Stimulated activated CD4-positive, alpha-beta T cell treated with anti-CD3 and anti-CD28 coated beads, Interleukin-4, amount 100 ng/mL, for 48 hours (primary cell): ENCODE measurements at places on chromosomes 16 and 17.

GRCh38 chr17:39222866-39223834 is 2.6 kb downstream of the STAC2 start:
- no peak for DNase-seq

DNA sequence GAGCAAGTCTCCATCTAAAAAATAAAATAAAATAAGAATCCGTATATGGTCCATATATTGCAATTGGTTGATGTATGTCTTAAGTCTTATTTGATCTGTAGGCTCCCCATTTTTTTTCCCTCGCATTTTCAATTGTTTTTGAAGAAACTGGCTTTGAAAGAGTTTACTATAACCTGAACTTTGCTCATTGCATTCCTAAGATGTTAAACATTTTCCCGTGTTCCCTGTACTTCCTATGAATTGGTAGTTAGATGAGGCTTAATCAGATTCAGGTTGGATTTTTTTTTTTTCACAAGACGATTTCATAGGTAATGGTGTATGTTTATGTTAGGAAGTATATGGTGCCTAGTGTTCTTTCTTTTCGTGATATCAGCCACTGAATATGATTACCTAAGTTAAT is 3.3 kb downstream of the LRRC36 start:
- DNase-seq: no peak

GRCh38 chr16:27346819-27347218 is 33.0 kb downstream of the IL4R start:
- DNase-seq: no peak

- peak; percentile 76 for DNase-seq
Observed at GRCh38 chr17:7021993-7022778, 664 bp upstream of the BCL6B start.

DNA sequence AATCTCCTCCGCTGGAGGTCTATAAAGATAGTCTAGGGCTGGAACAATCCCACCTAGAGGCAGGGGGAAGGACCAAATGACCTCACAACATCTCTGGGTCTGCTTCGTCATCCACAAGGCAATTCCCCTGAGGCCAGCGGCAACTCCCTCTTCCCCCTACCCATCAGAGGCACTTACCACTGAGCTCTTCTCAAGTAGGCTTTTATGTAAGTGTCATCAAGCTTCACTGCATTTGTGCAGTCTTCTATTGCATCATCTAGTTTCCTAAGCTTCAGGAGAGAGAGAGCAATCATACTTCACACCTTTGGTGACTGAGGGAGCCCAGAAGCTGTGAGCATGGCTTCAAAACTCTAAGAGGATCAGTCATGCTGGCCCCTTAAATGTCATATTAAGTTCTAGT is 21.0 kb downstream of the CNP start:
- DNase-seq: no peak

GRCh38 chr16:26120729-26121128 is 429.0 kb downstream of the HS3ST4 start:
- no peak for DNase-seq

DNA sequence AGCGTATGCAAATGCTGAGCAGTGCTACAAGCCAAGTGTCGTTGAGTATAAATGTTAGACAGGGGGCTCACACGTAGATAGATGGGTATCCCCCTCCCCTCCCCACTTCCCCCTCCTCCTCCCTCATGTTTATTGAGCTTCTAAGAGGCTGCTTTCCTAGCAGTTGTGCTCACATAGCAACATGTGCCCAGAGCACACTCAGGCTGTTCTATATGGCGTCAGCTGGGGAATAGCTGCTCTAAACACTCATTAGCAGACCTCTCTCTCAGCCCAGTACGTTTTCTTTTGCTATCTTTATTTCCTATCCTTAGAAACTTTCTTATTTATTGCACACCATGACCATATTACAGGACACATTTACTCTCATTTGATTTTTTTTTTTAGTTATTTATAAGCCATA is 1.8 kb downstream of the KCNJ2 start:
- DNase-seq: no peak

GRCh38 chr16:79848719-79849118 is 248.2 kb upstream of the MAF start:
- DNase-seq: no peak

DNA sequence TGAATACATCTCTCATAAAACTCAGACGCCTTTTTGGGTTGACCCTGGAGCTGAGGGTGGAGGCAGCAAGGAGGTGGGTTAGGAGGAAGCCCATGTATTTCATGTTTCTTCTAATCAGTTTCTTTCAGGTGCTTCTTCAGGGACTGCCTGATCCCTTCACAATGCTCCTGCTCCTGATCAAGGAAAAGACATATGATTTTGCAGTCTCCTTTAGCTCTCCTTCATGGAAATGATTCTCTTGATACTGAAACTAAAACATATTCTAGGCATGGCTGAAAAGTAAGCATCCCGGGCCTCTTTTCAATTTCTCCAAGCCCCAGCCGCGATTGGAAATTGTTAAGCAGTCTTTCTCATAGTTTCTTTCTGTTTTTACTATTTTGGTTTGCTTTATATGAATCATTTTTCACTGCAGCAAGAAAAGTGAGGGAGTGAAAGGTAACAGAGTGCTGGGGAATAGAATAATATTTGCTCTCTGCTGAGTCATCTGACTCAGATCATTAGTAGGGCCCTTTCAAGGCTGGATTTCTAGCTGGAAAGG is 730.7 kb downstream of the CDH11 start:
- DNase-seq: no peak

DNA sequence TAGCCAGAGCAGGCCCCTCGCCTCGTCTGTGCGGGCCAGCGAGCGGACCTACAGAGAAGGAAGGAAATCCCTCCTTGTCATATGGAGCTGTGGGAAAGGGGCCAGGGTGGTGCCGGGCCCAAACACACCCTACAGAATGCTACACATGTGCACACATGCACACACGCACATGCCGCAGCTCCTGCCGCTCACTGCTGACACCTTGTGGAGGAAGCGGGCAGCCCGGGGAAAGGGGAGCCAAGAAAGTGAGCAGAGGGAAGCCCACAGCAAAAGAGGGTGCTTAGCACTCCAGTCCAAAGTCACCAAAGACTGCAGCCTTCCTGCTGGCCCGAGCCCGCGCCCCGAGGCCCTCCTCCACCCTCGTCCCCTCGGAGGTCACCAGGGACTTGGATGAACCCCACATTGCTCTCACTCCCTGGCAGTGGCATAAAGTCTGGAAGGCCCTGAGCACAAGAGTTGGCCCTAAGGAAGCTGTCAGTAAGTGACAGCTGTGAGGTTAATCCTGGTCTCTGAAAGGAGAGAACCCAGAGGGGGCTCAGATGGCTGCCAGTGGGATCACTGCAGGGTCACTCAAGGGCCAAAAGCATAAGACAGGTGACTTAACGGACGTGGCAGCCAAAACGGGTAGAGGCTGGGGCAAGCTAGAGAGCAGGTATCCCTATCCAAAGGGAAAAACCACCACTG is 68.2 kb downstream of the MYO18A start:
- peak; percentile 62 for DNase-seq

- no peak for DNase-seq
Observed at GRCh38 chr16:12690024-12690423, 113.7 kb downstream of the CPPED1 start.

DNA sequence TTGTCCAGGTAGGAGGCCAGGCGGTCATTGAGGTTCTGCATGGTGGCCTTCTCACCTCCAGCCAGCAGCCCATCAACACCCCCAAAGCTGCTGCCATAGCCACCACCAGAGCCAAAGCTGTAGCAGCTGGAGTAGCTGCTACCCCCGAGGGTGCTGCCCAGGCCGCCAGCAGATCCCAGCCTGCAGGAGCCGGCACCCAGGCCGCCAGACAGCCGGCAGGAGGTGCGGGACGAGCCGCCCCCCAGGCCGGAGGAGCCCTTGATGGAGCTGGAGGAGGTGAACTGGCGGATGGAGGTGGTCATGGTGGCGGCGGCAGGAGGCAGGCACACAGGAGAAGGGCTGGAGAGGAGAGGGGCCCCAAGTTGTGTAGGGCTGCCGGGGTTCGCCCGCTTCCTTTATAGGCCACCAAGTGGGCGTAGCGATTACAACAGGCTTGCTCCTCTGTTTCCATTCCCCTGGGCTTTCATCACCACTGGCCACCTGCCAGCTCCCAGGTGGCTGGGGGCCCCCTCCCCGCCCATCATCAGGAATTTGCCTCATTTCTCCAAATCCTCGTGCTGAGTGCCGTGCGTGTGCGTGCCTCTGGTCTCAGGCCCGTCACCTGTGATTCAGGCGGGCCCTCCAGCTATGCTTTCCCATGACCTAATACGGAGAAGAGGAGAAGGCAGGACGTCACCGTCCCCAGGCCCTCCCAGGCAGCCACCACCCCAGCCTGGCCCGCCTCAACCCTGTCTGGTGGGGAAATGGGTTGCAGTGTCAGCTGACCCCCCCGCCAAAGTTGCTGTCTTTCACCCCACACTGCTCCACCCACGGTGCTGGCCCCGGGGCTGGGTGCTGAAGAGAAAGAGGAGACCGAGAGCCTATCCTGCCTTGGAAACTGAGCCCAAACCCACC is at the start of gene KRT17:
Gene KRT17 (minus strand): TSS at position 368 of the 894 bp plus-strand sequence. CDS start 66 bp downstream, at position 302.
- DNase-seq: no peak

- no peak for DNase-seq
Observed at GRCh38 chr16:52422307-52422706, 124.6 kb downstream of the TOX3 start.

GRCh38 chr16:28590384-28591340 is 6.2 kb downstream of the SULT1A2 start:
- no peak for DNase-seq

DNA sequence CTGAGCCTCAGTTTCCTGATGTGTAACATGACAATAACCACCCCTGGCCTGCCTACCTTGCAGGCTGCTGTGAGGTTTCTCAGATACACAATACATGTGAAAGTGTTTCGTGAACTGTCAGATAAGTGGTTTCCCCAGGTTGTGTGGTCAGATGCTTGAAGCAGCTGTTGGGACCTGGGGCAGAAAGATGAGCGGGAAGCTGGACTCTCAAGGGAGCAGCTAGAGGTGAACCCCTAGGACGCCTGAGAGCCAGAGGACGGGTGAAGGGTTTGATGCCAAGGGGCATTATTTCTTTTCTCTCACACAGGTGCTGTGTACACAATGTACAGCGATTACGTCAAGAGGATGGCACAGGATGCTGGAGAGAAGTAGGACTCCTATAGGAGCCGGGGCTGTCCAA is 2.3 kb downstream of the HIGD1B start:
- no peak for DNase-seq

- no peak for DNase-seq
Observed at GRCh38 chr17:77832180-77832560, 126.3 kb upstream of the TNRC6C start.

DNA sequence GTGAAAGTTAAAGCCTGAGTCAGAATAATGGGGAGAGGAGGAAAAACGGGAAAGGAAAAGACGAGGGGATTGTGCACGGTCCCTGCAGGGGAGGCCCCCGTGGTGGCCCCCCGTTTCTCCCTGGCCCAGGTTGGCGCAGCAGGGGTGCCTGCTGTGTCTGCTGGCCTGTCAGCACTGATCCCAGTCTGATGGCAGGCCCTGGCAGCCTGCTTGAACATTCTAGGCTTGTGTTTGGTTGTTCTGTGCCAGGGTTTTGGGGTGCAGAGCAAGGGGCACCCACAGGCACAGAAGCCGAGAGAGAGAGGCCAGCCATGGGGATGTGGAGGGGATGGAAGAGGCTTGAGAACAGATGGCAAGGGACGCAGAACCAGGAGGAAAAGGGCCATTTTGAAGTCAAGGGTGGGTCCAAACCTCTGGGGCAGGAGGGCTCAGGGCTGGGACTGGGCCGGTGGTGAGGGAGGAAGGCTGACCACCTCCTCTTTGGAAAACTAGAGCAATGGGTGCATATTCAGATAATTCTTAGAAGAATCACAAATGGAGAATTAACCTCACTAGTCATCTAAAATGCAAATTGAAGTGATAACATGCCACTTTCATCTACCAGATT is 35.9 kb downstream of the TBX4 start:
- no peak for DNase-seq

GRCh38 chr17:50304781-50305404 is 30.6 kb downstream of the TMEM92 start:
- DNase-seq: no peak

DNA sequence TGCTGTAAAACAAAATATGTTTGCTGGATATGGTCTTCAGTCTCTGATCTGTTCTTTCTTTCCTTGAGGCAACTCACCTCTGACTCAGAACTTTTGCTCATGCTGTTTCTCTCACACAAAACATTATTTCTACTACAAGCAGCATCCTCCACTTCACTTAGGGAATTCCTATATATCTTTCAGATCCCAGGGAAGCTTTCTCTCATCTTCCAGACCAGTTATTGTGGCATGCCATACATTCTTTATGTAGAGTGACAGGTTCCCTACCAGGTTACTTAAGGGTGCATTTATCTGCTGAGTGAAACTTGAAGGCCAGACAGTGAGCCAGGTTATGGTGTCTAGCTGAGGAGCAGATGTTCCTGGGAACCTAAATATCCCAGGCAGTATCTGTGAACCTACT is 1226.0 kb downstream of the CDH8 start:
- DNase-seq: no peak

DNA sequence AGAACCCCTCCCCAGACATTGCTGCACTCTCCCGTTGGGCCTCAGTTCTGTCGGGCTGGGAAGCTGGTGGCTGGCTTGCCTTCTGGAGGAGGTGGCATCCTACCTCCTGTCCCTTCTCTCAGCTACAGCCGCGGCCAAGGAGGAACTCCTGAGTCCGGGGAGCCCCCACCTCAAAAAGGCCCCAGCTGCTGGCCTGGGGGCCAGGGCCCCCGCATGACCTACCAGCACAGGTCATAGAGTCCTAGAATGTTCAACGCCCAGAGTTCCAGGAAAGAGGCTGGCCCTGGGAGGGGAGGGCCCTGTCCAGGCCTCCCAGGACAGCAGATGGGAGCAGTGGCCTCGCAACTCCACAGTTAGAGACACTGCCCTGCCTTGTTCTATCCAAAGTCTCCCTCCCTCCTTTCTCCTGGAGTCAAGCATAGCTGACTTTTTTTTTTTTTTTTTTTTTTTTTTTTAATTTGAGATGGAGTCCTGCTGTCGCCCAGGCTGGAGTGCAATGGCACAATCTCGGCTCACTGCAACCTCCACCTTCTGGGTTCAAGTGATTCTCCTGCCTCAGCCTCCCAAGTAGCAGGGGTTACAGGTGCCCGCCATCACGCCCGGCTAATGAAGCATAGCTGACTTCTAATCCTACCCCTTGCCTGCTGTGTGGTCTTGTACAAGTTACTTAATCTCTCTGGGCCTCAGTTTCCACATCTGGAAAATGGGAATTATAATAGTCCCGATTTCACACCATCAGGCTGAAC is 7.1 kb downstream of the CARHSP1 start:
- DNase-seq: no peak

DNA sequence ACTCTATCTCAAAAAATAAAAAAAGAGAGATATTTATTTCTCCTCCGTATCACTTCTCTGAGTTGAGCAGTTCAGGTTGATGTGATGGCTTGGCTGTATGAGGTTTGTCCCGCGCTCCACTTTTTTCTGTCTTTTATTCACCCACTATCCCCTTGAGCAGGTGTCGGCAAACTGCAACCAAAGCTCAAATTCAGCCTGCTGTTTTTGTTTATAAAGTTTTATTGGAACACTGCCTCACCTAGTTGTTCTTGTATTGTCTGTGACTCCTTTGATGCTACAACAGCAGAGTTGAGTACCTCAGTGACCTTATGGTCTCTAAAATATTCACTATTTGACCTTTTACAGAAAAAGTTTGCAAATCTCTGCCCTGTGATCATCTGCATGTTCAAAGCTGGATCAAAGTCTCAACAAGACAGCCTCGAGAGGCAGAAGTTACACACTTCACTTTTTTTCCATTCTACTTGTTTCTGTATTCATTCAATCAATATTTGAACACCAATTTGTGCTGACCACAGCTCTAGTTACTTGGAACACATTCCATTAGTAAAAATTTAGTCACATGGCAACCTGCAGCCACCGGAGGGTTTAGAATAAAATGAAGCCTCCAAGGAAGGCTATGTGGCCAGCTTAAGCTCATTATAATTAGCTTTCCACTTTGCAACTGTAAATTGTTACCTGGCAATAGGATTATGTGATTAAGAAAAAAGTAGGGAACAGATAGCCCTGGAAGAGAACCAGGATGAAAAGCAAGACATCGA is 945.8 kb downstream of the KCNJ2 start:
- DNase-seq: no peak
